Activated CD4-positive, alpha-beta T cell treated with anti-CD3 and anti-CD28 coated beads, Interleukin-2, amount 50 U/mL, for 1 hour (primary cell): ENCODE measurements at places on chromosomes 1 and 21.

- no peak for DNase-seq
Observed at GRCh38 chr21:40255518-40256444, 388.5 kb downstream of the PCP4 start.

GRCh38 chr1:175864625-175865024 is 121.2 kb upstream of the TNR start:
- DNase-seq, result no peak

- no peak for DNase-seq
Observed at GRCh38 chr1:43986712-43987111, 4.7 kb upstream of the CCDC24 start.

GRCh38 chr1:113677250-113678158 is 81.8 kb downstream of the PHTF1 start:
- DNase-seq, result no peak

DNA sequence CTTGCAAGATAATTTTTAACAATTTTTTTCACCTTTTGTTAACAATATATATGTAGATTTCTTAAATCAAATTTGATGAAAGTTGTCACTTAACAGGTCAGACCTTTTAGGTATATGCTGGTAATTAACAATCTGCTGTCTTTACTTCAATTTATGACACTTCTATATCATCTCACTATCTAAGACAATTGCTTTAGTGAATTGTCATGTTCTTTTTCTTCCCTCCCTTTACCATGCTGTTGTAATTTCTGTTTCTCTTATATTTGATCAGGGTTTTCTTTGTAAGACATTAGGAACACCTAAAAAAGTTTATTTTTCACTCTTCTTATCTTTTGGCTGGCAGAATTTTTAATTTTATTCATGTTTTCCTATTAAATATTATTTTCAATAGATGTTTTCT is 2.0 kb downstream of the IFI16 start:
- no peak for DNase-seq

- no peak for DNase-seq
Observed at GRCh38 chr1:167289966-167290365, 69.3 kb downstream of the POU2F1 start.

- no peak for DNase-seq
Observed at GRCh38 chr21:45560106-45561021, 18.1 kb upstream of the SLC19A1 start.

GRCh38 chr1:32719681-32720275 is 17.2 kb upstream of the SYNC start:
- no peak for DNase-seq

GRCh38 chr1:208025031-208025430 is 114.1 kb upstream of the CD34 start:
- no peak for DNase-seq

DNA sequence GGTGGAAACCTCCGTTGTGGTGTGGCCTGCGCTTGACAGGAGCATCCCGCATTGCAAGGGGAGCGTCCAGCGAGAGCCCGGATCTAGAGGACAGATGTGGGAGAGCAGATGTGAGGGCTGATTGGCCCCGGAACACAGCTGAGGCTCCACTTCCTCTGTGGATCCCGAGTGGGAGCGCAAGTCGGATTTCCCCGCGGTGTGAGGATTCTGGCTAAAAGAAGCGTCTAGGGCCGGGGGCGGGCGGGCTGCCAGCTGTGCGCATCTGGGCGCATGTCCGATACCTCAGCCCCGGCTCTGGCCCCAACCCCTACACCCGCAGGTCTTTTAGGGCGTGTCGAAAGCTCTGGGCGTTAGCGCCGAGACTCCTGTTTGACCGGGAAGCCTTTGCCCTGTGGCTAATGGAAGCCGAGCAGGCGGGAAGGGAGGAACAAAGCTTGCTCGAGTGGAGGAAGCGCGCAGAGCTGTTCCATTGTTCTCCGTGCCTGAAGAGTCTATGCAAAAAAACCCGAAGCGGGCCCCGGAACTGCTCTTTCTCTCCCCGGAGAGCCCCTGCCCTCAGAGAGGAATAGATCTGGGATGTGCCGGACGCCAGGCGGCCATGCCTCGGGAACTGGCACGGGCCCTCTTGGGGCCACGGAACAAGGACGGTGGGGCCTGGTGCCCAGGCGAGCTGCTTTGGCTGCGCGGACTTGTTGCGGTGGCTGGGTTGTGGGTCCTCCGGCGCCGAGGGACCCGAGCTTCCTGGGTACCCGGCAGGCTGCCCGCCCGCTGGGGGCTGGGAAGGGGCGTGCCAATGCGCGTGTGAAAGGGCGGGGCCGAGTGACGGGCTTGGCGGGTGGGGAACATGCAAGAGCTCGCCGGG is 111.1 kb downstream of the NAV1 start:
- DNase-seq, result no peak

DNA sequence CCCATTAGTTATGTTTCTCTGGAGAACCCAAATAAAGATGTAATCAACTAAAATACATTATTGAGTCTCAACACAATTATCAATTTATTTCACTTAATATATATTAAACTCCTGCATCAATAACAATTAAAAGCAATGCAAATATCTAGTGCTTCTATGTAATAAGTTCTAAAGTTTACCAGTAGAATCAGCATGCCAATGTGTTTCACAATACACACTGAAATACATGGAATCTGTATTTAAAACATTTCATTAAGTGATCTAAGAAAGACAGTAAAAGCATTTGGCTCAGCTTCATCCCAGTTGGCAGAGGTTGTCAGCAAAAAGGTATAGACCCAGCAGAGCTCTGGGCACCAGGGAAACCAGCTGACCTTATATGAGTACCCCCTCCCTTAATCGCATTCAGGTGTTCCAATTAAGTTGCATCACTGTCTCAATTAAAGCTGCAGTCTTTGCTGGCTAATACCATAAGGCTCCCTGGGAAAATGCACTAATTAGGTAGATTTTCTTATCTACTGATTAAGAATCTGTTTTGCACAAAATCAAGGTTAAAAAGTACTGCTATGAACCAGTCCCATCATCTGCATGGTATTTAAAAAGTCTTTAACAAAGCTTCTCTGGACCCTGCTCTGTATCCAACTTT is 63.1 kb downstream of the NIBAN1 start:
- DNase-seq, result no peak

DNA sequence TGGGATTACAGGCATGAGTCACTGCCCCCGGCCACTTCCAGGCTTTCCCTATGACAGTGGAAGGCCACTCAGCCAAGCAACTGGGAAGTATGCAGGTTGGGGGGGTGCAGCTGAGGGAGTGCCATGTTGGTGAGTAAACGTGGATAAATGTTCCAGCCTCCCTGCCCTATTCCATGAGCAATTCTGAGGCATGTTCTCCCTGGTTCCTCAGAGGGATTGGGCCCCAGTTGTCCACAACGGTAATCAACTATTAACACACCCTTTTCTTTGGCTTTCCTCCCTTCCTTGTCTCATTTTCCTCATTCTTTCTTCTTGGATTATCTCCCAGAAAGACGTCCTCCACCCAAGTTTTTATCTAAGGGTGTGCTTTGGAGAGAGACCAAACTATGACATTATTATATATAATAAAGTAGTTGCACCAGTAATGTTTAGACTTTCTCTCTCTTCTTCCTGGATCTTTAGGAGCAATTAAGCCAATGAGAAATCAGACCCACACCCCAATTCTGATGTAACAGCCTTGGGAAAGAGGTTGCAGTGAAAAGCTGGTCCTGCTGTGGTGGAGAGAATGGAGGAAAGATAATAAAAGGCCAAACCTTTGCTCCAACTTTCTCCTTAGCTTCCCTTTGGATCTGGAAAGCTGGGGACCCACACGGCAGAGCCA is 6.8 kb upstream of the SLAMF9 start:
- no peak for DNase-seq

- peak; percentile 51 for DNase-seq
Observed at GRCh38 chr1:202625416-202626360, 84.6 kb downstream of the SYT2 start.

- no peak for DNase-seq
Observed at GRCh38 chr1:205247130-205247921, 19.6 kb downstream of the TMCC2 start.

- DNase-seq, result peak; percentile 73
Observed at GRCh38 chr1:184982002-184982954, 8.0 kb upstream of the NIBAN1 start.

DNA sequence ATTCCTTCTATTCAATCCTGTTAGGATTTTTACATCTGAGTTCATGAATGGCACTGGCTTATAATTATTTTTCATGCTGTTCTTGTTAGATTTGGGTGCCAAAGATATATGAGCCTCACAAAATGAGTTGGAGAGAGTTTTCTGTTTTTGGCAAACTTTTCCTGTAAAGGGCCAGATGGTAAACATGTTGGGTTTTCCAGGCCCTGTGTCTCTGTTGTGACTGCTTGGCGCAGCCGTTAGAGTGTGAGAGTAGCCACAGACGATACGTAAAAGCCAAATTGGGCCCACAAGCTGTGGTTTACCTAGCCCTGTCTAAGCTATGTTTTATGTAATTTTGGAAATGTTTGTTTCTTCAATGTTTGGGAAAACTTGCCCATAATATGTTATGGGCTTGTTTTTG is 15.6 kb upstream of the CA6 start:
- DNase-seq, result no peak

DNA sequence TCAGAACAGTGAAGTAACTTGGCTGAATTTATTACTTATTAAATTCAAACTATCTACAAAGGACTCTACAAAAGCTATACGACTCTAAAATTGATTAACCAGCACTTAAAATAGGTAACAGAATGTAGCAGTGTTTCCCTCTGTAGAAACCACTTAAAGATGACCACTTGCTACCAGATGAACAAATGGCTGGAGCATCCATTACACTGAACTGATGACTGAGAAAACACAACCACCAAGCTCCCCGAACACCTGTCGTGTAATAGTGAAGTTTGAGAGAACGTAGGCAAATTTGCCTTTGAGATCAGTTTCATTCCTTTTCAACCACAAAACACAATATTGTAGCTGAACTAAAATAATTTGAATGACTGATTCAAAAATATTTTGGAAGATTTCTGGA is 226.7 kb downstream of the KCNT2 start:
- no peak for DNase-seq

DNA sequence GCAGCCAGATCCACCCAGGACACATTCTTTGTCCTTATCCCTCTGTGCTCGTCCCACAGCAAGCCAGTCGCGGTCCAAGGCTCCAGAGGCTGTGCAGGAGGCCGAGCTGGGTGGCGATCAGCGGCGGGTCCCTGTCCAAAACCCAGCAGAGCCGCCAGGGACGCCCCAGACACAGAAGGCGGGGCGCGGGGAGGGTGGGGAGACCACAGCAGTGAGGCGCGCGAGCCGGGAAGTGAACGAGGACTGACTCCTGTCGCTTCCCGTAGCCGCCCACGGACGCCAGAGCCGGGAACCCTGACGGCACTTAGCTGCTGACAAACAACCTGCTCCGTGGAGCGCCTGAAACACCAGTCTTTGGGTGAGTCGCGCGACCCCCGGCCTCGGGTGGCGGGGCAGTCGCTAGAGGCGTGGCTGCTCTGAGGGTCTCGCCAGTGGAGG is at the start of gene LGALS8:
Gene LGALS8, plus strand, starts transcription at position 279 of the 438 bp plus-strand sequence. CDS start 2,089 bp downstream, outside the sequence.
- DNase-seq, result peak; percentile 82

DNA sequence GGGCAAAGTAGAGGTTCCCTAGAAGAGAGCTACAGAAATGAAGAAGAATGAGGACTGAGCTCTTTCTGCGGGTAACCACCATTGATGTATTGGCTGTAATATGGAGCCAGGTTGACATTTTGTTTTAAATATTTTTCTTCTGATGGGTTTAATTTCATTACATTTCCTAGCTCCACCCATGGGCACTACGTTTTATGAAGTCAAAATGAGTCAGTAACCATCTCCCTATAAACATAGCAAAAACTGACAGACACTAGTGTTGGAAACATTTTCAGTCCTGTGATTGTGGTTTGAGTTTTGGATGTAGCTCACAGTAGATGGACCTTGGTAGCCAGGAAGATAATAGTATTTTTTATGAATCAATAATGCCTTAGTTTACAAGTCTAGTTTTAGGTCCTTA is 470.4 kb upstream of the B3GALT2 start:
- no peak for DNase-seq

DNA sequence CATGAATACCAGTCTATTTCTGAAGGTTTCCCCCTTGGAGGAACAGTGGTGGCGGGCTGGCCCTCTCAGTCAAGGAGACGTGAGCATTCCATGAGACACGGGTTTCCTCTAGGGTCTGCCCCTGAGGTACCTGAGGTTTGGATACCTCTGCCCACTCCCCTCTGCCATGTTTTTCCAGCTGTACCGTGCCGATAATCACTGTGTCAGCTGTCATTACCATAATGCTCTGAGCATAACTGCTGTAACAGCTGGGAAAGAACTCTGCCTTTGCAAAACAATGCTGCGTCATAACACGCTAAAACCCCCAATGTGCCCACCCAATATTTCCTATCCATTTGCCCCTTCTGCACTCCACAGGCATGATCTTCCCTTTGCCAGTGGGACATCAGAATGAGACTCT is 425.1 kb downstream of the KIF26B start:
- DNase-seq, result no peak

DNA sequence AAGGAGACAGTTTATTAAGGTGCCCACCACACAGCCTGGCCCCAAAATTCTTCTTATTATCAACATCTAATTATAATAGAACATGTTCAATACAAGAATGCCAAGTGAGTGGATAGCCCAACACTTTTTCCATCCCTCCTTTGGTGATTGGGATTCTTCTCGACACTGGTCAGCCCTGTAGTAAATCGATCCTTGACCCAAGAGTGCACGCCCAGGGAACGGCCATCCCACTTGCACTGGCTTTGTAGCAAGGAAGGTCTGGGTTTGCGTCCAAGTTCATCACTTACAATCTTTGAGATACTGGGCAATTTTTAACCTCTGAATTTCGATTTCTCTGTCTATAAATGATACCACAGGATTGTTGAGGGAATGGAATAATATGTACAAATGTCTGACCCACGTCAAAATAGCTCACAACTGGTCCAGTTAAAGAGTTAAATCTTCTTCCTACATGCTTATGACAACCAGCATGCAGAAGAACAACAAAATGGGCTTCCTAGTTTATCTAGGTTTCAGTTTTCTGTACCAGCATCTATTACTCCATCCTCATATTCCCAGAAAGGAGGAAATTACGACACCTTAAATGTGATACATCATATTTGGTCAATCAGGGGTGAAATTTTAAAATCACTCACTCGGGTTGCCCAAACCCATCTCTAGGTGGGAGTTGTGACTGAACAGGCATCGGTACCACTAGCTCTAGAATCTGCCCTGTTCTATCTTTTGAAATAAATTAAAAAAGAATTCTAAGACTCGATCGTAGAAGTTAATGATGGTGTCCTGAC is 161.8 kb downstream of the CLIC6 start:
- no peak for DNase-seq

GRCh38 chr1:89287181-89288050 is 14.8 kb upstream of the GBP5 start:
- DNase-seq, result no peak
